ENCODE measurements at places on chromosomes 11 and 22. TPM values are rescaled to one million over a fixed set of nuclear protein-coding genes. Genes with fewer than 3 reads are reported as not detected.
A peak's percentile ranks its signal among the peaks of the same experiment; 100 is the strongest.

GRCh38 chr11:26198532-26199096 lies 133.3 kb upstream of the ANO3 start:
- no peaks in the 10 kb centered on the region for H3K36me3 ChIP-seq
- no peak overlapping the region for H3K4me3 ChIP-seq
- no peaks in the 10 kb centered on the region for H3K4me1 ChIP-seq
- DNase-seq, result no peak
- H3K27me3 ChIP-seq, result no peaks in the 10 kb centered on the region

DNA sequence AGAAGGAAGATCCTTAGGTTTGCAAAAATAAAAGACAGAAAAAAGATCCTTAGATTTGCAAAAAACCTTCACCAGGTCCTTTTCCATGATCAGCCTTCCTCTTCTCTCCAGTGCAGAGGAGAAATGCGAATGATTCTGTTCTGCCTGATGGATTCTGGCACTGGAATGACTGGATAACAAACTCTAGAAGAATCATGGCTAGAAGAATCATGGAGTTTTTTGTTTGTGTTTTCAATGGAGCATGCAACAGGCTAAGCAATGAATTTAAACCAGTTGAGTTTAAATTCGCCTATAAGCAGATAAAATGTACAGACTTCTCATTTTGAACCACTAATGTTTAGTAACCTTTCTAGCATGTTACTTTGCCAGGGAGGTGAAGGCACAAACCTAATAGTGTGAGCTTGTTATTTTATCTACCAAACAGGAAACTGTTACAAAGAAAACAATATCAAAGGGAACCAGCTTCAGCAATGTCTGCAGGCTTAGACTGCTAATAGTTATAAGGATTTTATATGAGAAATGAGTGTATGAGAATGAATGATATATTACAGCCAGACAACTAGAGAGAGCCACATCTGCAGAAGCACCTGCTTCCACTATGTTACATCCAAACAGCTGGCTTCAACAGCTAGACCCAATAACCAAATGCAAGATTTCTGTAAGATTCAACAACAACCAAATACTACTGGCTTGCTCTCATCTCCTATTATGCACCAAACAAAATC lies 64.7 kb upstream of the APOA1 start:
- no peaks in the 10 kb centered on the region for H3K36me3 ChIP-seq
- no peak overlapping the region for H3K27ac ChIP-seq
- H3K4me1 ChIP-seq, result no peaks in the 10 kb centered on the region
- no peak overlapping the region for H3K4me3 ChIP-seq

GRCh38 chr11:61021661-61022212 lies 50.3 kb downstream of the CD6 start:
- no peaks in the 10 kb centered on the region for H3K36me3 ChIP-seq
- no peak overlapping the region for H3K27ac ChIP-seq
- DNase-seq, result peak; percentile 32
- no peak overlapping the region for H3K4me3 ChIP-seq
- no peaks in the 10 kb centered on the region for H3K4me1 ChIP-seq

Gene BIRC3
- total RNA-seq, result 5.2 TPM

Gene SERHL2
- total RNA-seq, result 54.7 TPM

Gene NAALADL1
- total RNA-seq, result 15.6 TPM
